ENCODE measurements at places on chromosomes 6 and 20. TPM values are rescaled to one million over a fixed set of nuclear protein-coding genes. Genes with fewer than 3 reads are reported as not detected.

DNA sequence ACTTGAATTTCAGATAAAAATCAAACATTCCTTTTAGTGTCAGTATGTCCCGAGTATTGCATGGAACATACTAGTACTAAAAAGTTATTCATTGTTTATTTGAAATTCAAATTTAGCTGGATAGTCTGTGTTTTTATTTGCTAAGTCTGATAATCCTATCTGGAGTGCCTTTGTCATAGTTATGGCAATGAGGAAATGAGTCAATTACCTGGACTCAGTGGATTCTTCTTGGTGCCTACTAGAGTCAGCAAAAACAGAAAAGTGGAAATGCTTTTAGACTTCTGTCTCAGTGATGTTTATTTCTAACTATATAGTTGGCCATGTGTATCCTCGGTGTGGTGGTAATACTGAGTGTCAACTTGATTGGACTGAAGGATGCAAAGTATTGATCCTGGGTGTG lies 121.3 kb upstream of the EEF1E1 start:
- DNase-seq, result no peak

Gene HCK
- 11.5 TPM for total RNA-seq

DNA sequence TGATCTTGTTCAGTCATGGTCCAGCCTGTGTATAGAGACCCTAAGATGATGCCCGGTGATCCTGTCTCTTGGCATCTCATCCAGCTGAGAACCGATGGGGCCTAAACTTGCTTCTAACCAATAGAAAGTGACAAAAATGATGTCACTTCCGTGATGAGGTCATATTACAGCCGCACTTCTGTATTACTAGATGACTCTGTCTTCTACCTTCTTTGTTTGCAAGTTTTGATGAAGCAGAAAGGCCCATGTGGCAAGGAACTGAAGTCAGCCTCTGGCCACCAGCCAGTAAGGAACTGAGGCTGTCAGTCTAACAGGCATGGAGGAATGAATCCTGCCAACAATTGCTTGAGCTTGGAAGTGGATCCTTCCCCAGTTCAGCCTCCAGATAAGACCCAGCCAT lies 32.8 kb upstream of the HLA-C start:
- DNase-seq, result no peak

- no peak for DNase-seq
Measured at GRCh38 chr6:8059129-8059528, 5.1 kb downstream of the BLOC1S5 start.

- DNase-seq, result peak; percentile 83
Measured at GRCh38 chr20:21125849-21126580, at the start of gene KIZ. TSS of gene KIZ (plus strand) at chr20:21126082. CDS start at chr20:21126116, 34 bp downstream.

GRCh38 chr6:1599469-1599868 lies 10.2 kb upstream of the FOXC1 start:
- DNase-seq, result no peak

- DNase-seq, result peak; percentile 34
Measured at GRCh38 chr6:113920663-113921267, 50.2 kb downstream of the HDAC2 start.

Gene HLA-DPB1
- total RNA-seq, result 19.6 TPM

DNA sequence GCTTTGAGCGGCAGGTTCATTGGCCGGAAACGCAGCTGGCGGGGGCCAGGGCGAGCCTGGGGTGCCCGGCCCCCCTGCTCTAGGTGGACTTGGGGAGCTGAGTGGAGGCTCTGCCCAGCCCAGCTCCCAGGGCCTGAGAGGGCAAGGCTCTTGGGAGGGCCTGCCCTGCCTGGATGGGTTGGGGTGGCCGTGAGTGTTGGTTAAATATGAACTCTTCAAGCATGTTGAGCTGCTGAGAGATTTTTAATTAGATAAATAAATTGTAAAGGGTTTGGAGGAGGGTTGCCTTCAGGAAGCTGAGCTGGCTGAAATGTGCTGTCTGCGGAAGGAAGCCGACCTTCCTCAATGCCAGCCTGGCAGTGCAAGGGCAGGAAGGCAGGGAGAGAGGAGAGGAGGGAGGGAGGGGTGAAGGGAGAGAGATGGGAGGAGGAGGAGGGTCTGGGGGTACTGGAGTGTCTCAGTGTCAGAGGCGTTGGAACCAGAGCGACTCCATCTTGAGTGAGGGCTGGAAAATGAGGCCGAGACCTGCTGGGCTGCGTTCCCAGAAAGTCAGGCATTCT lies 39.4 kb upstream of the PMEPA1 start:
- DNase-seq, result no peak

DNA sequence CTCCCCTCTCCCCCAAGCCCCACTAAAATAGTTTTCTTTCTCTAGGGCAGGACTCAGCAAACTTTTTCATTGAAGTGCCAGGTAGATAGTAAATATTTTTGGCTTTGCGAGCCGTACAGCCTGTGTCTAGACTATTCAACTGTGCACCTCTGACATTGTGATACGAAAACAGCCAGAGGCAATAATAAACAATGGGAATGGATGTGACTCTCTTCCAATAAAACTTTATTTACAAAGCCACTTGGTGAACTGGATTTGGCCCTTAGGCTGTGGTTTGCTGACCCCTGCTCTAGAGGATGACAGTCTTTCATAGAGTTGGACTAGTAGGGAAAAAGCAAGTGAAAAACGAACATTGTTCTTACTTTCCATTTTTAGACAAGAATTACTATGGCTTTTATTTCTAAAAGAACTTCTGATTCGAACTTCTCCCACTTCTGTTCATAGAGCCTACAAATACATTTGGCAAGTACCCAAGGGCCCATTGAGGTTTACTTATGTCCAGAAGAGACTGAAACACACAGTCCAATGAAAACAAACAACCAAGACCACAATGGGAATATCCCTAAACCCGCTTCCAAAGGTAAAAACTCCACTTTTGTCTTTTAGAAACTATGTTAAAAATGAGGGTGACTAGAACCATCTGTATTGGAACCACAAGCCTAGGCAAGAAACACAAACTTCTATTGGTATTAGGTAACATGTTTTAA lies 46.4 kb upstream of the CDKAL1 start:
- DNase-seq, result no peak

DNA sequence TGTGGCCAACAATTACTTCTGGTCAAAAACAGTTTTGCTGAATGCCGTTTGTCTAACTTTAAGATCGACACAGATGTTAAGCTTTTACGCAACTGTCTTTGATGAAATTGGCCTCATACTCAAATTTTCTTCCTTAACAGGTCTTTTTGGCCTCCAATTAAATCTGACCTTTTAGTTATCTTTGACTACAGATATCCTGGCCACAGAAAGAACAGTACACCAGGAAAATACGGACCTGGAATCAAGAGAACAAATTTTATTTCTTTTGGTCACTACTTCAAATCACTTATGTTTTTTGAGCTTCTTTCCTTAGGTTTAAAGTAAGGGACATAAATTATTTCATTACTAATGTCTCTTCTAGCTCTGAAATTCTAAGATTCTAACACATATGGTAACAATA lies 49.8 kb downstream of the IBTK start:
- no peak for DNase-seq

DNA sequence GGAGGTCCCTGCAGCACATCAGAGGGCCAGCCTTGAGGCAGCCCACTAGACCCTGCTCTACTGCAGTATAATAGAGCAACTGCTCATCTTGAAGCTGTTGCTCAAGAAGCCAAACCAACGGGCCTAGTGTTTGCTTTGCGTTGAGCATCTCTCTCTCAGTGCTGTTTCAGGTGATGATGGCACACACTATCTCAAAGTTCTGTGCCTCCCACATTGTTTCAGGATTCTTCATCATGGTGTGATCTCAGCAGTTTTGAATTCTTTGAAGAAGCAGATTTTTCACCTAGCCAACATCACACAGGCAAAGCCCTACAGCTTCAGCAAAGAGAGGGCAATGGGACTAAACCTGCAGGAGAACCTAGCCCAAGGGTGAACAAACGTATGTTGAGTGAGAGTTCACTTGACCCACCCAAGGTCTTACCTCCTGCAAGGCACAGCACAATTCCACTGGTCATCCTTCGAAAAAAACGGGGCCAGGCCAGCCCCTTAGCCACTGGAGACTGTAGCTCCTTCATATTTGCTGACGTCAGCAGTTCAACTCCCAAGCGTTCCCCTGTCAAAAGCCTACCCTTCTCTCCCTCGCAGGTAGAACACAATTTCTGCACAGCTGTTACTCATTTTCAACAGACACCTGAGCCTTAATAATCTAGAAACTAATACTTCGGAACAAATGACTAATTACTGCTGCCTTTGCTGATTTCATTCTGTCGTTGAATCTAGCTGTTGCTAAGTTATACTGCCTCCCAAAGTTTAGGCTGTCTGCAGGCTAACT lies 15.8 kb downstream of the MYB start:
- no peak for DNase-seq

GRCh38 chr6:11442495-11442894 lies 95.1 kb upstream of the TMEM170B start:
- DNase-seq, result no peak

GRCh38 chr20:54565255-54565654 lies 89.9 kb downstream of the DOK5 start:
- no peak for DNase-seq

Gene KCNQ5
- total RNA-seq, result 0.39 TPM

Gene RFX6
- not detected for total RNA-seq

Gene DAAM2
- total RNA-seq, result 32.2 TPM

Gene SIRPG
- not detected for total RNA-seq

Gene ZFP57
- total RNA-seq, result 0.59 TPM

Gene WFDC12
- 1.1 TPM for total RNA-seq
